GM23248 (cell line): ENCODE measurements at places on chromosomes 12 and 14. TPM values are rescaled to one million over a fixed set of nuclear protein-coding genes. Genes with fewer than 3 reads are reported as not detected.

DNA sequence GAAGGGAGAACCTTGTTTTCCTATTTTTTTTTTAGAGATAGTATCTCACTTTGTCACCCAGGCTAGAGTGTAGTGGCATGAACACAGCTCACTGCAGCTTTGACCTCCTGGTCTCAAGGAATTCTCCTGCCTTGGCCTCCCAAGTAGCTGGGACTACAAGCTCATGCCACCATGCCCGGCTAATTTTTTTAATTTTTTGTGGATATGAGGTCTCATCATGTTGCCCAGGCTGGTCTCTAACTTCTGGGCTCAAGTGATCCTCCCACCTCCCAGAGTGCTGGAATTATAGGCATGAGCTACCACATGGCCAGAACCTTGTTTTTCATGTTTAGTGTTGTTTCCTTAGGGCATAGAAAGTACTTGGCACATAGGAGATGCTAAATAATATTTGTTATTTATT lies 13.5 kb downstream of the MANSC1 start:
- DNase-seq = no peak
- H3K27ac ChIP-seq = no peak overlapping the region
- no peaks in the 10 kb centered on the region for H3K36me3 ChIP-seq
- no peak overlapping the region for H3K4me3 ChIP-seq
- H3K4me1 ChIP-seq = no peaks in the 10 kb centered on the region
- H3K27me3 ChIP-seq = no peaks in the 10 kb centered on the region

DNA sequence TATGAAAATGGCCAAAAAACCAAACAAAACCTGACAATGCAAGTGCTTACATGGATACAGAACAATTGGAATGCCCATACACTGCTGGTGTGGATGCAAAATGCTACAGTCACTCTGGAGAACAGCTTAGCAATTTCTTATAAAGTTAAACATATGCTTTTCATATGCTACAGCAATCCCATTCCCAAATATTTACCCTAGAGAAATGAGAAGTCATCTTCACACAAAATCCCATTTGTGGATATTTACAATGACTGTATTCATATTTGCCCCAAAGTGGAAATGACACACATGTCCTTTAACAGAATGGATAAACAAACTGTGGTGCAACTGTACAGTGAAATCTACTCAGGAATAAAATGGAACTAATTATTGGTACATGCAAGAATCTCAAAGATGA lies 20.4 kb downstream of the SAV1 start:
- no peak overlapping the region for H3K4me3 ChIP-seq
- H3K27ac ChIP-seq = peak overlapping the region; percentile 40
- H3K36me3 ChIP-seq = peaks cover 11% of the 10 kb centered on the region
- peak; percentile 53 for DNase-seq
- H3K4me1 ChIP-seq = peaks cover 37% of the 10 kb centered on the region
- no peaks in the 10 kb centered on the region for H3K27me3 ChIP-seq

GRCh38 chr12:123468786-123469185 lies 10.8 kb downstream of the SNRNP35 start:
- peaks cover 16% of the 10 kb centered on the region; the same call in 1 of the 2 replicates for H3K36me3 ChIP-seq
- H3K4me1 ChIP-seq = 0 out of 2 replicates have a peak, but pooled peaks cover 3% of the 10 kb centered on the region
- H3K27ac ChIP-seq = no peak overlapping the region

GRCh38 chr12:49665384-49665783 lies 41.8 kb downstream of the FMNL3 start:
- no peak overlapping the region for H3K4me3 ChIP-seq
- no peaks in the 10 kb centered on the region for H3K27me3 ChIP-seq
- no peak for DNase-seq
- H3K4me1 ChIP-seq = peaks cover 35% of the 10 kb centered on the region
- no peaks in the 10 kb centered on the region for H3K36me3 ChIP-seq

DNA sequence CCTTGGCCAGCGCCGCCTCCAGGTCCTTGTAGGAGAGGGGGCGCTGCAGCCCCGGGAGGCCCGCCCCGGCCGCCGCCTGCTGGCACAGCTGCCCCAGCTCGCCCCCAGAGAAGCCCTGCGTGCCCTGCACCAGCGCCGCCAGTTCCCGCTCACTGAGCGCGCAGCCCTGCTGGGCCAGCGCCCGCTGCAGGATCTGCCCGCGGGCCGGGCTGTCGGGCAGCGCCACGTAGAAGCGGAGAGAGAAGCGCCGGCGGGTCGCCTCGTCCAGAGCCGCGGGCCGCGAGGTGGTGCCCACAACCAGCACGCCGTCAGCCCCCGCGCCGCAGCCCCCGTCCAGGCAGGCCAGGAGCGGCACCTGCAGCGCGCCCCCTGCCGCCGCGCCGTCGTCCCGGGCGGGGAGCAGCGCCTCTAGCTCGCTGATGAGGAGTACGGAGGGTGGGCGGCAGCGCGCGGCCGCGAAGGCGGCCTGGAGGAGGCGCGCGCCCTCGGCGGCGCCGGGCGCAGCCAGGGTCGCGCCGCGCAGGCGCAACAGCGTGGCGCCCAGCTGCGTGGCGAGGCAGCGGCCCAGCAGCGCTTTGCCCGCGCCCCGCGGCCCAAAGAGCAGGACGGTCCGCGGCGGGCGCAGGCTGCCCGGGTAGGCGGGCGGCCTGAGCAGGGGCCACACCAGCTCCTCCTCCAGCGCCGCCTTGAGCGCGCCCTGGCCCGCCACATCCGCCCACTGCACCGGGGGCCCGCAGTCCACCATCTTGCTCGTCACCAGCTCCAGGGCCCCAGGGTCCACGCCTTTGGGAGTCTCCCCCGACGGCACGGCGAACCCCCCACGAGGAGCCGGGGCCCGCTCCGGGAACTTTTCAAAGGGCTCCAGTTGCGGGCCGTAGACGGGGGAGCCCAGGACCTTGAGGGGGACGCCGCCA lies 27.7 kb downstream of the FIGNL2 start:
- peak overlapping the region; percentile 85 for H3K27ac ChIP-seq
- H3K4me1 ChIP-seq = peaks cover 16% of the 10 kb centered on the region
- peak; percentile 86 for DNase-seq
- H3K27me3 ChIP-seq = no peaks in the 10 kb centered on the region
- H3K36me3 ChIP-seq = no peaks in the 10 kb centered on the region
- H3K4me3 ChIP-seq = peak overlapping the region; percentile 86

DNA sequence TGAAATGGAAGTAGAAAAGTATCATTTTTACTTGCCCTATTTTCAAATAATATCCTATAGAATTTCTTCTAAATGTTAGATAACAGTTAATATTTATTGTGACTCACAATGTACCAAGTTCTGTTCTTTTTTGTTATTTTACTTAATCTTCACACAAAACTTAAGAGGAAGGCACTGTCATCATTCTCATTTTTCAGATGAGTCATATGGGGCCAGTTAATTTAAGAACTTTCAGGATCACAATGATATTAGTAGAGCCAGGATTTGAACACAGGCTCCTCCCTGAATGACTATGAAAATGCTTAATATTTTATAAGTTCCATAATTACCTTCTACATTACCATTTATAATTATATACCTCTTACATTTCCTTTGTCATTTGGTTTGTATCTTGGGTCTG lies 10.4 kb upstream of the TMEM260 start:
- H3K36me3 ChIP-seq = no peaks in the 10 kb centered on the region
- H3K4me1 ChIP-seq = no peaks in the 10 kb centered on the region
- DNase-seq = no peak
- no peak overlapping the region for H3K27ac ChIP-seq
- peaks cover 4% of the 10 kb centered on the region for H3K27me3 ChIP-seq

- H3K4me1 ChIP-seq = no peaks in the 10 kb centered on the region
- no peak overlapping the region for H3K4me3 ChIP-seq
- no peaks in the 10 kb centered on the region for H3K36me3 ChIP-seq
- H3K27me3 ChIP-seq = peaks cover 18% of the 10 kb centered on the region; the same call in 1 of the 2 replicates
Measured at GRCh38 chr14:58783792-58784511, 146.2 kb downstream of the DACT1 start.

- H3K27me3 ChIP-seq = no peaks in the 10 kb centered on the region
- no peaks in the 10 kb centered on the region for H3K36me3 ChIP-seq
- H3K4me3 ChIP-seq = no peak overlapping the region
- no peak overlapping the region for H3K27ac ChIP-seq
- no peaks in the 10 kb centered on the region for H3K4me1 ChIP-seq
Measured at GRCh38 chr14:64089920-64090319, 204.3 kb downstream of the ESR2 start.

FGF23 gene
- total RNA-seq = not detected in 2 replicates

IAPP gene
- total RNA-seq = not detected in 2 replicates

RNASE7 gene
- total RNA-seq = not detected in 2 replicates

DNA sequence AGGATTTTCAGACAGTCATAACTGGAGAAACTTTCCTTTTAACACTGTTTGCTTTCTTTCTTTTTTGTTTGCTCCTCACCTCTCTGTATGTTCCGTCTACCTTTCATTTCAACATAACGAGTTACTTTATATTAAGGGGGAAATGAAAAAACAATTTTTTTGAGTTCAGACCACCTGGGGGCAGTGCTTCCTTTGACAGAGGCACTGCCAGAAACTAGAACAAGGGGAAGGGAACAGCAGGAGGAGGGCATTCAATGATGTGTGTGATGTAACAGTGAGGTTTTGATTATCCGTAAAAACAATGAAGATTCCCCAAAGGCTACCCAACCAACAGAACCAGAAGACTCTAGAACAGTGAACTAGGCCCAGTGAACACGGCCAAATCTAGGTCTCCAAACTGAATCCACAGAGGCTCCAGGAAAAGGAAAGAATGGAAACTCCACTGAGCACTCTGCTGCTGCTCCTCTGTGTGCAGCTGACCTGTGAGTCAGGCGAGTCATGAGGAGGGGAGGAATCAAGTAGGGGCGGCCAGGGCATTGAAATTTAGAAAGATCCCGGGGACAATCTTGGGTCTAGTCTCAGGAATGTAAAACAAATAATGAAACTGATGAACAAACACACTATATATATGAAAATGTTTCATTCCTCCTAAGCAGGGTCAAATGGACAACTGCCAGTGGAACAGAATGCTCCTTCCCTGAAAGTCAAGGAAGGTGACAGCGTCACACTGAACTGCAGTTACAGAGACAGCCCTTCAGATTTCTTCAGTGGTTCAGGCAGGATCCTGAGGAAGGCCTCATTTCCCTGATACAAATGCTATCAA lies 323.5 kb downstream of the DAD1 start:
- no peak overlapping the region for H3K4me3 ChIP-seq
- no peak overlapping the region for H3K27ac ChIP-seq
- H3K27me3 ChIP-seq = no peaks in the 10 kb centered on the region
- H3K36me3 ChIP-seq = no peaks in the 10 kb centered on the region
- no peak for DNase-seq

DNA sequence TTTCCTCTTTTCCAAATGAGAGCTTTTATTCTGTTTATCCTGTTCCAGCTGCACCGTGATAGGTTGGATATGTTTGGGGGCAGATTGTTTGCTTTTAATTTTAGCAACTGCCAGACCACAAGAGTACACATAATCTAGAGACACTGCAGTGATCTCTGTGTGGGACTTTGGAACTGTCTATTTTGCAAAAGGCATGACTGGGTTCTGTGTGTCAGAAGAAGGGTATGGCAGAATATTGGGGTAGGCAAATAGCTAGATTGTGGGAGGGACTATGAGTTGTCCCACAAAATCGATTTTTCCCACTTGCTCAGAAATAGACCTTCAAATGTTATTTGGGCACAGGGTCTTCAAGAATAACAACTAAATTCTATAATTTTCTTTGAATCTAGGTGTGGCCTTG lies 275.9 kb upstream of the KITLG start:
- no peak overlapping the region for H3K27ac ChIP-seq
- H3K27me3 ChIP-seq = no peaks in the 10 kb centered on the region
- DNase-seq = no peak
- peaks cover 32% of the 10 kb centered on the region for H3K4me1 ChIP-seq
- H3K4me3 ChIP-seq = no peak overlapping the region

CFAP251 gene
- 1.6 and 4.4 TPM in 2 replicates for total RNA-seq

PIWIL1 gene
- not detected in 2 replicates for total RNA-seq

DNA sequence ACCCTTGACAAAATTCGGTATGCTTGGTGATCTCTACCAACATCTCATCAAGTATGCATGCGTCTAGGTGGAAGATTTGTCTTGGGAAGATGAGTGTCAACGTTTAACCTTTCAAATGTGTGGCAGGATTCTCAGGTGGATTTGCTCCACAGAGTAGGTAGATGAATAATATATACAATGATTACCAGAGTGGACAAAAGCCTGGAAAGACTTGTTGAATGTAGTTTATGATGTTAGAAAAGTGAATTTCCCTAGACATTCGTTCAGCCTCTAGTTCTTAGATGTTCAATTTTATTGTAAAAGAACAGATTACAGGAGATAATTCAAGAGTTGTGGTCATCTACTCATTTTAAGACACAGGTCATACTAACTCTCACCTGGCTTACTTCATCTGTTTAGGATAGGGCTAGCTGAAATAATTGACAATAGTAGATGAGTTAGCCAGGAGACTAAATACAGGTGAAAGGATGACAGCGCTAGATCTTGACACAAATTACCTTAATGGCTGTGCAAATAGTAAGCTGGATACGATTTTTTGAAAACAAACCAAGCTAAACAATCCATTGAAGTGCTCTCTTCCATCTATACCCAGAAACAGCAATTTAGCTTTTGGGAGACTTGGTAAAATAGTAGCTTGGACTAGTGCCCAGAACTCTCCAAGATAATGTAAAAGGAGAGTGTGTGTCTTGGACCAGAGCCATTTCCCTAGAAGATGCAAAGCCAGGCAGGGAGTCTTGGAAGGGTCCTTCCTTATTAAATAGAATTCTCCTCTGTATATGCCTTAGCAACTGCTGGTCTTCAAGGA lies 168.0 kb downstream of the DACT1 start:
- no peak for DNase-seq
- no peaks in the 10 kb centered on the region for H3K4me1 ChIP-seq
- no peaks in the 10 kb centered on the region for H3K36me3 ChIP-seq
- H3K27ac ChIP-seq = no peak overlapping the region
- H3K4me3 ChIP-seq = no peak overlapping the region

DNA sequence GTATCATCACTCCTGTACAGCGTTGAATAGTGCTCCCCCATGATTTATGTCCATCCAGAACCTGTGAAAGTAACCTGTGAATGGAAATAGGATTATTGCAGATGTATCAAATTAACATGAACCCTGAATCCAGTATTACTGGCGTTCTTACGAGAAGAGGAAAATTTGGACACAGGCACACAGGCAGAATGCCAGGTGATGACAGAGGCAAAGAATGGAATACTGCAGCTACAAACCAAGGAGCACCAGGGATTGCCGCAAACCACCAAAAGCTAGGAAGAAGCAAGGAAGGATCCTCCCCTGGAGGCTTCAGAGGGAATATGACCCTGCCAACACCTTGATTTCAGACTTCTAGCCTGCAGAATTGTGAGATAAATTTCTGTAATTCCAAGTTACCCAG lies 113.5 kb upstream of the EGLN3 start:
- H3K27me3 ChIP-seq = no peaks in the 10 kb centered on the region
- no peak overlapping the region for H3K4me3 ChIP-seq
- peaks cover 7% of the 10 kb centered on the region; the same call in 1 of the 2 replicates for H3K4me1 ChIP-seq
- H3K27ac ChIP-seq = no peak overlapping the region

- H3K36me3 ChIP-seq = no peaks in the 10 kb centered on the region
- no peaks in the 10 kb centered on the region for H3K27me3 ChIP-seq
- peak; percentile 94 for DNase-seq
- peaks cover 11% of the 10 kb centered on the region for H3K4me1 ChIP-seq
- no peak overlapping the region for H3K4me3 ChIP-seq
Measured at GRCh38 chr12:50066402-50066801, 9.0 kb downstream of the ASIC1 start.

ZNF84 gene
- 14.9 and 30.0 TPM in 2 replicates for total RNA-seq

- H3K4me1 ChIP-seq = no peaks in the 10 kb centered on the region
- no peak for DNase-seq
- H3K4me3 ChIP-seq = no peak overlapping the region
- no peaks in the 10 kb centered on the region for H3K36me3 ChIP-seq
- no peak overlapping the region for H3K27ac ChIP-seq
Measured at GRCh38 chr14:78627114-78627513, 456.9 kb downstream of the NRXN3 start.

ADAM21 gene
- total RNA-seq = 0.97 TPM in 1 of 2 replicates, not detected in the other
